ENCODE measurements at places on chromosomes 12 and 14.

GRCh38 chr14:32761381-32761968 is 177.2 kb upstream of the NPAS3 start:
- H3K4me1 ChIP-seq: no peaks in the 10 kb centered on the region
- DNase-seq: no peak
- H3K4me3 ChIP-seq: no peak overlapping the region
- H3K36me3 ChIP-seq: no peaks in the 10 kb centered on the region
- no peaks in the 10 kb centered on the region for H3K27me3 ChIP-seq

GRCh38 chr14:75198291-75198933 is 22.0 kb upstream of the TMED10 start:
- no peaks in the 10 kb centered on the region for H3K36me3 ChIP-seq
- H3K4me3 ChIP-seq: no peak overlapping the region
- H3K4me1 ChIP-seq: peaks cover 20% of the 10 kb centered on the region
- DNase-seq: peak; percentile 43
- peak overlapping the region; percentile 87 for H3K27ac ChIP-seq

DNA sequence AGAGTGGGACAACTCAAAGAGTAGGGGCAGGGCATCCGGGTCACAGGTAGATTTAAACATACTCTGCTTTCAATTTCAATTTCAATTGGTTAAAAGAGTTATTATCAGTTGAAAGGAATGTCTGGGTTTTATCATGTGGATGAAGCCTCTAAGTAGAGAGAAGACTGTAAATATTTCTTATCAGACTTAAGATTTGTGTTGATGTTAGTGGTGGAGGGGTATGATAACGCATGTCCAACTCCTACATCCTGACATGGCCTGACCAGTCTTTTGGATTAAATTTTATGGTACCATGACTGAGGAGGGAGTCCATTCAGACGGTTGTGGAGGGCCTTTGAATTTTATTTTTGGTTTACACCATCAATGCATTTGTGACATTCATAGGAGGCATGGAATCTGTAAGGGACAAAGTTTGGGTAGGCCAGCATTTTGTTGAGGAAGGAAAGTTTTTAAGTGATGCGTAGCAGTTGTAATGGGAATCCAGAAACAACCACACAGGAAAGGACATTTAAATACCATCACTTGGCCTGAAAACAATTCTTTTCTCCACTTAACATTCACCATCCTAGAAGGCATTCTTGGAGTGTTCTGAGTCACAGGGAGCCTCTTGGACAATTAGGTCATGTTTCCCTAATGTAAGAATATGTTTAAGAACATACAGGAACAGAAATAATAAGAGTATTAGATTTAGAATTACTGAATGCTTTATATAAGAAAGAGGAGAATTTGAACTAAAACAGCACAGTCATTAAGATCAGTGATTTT is 371.9 kb downstream of the ATP23 start:
- no peak overlapping the region for H3K27ac ChIP-seq
- no peaks in the 10 kb centered on the region for H3K36me3 ChIP-seq

DNA sequence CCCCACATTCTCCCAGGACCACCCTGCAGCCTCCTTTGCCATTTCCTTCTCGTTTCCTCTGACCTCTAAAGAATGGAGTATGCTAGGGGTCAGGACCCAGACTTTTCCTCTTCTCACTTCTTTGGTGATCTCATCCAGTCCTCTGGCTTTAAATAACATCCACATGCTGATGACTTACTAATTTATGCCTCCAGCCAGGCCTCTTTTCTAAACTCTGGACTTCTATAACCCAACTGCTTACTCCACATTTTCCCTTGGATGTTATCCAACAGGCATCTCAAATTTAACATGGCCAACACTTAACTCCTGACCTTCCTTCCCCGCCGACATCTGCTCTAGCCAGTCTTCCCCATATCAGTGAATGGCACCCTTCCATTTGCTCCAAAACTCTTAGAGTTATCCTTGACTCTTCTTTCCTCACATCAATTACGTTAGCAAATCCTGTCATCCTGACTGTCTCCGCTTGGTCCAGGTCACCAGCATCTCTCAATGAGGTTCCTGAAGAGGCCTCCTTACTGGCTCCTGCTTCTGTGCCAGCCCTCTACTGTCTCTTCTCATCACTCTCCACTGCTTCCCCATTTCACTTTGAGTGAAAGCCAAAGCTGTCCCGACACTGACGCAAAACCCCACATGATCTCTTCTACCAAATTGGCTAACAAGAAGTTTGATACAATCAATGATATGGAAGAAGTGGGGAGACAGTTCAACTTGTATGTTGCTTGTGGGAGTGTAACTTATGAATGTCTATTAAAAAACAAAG is 42.7 kb downstream of the TMBIM6 start:
- no peaks in the 10 kb centered on the region for H3K27me3 ChIP-seq
- H3K36me3 ChIP-seq: no peaks in the 10 kb centered on the region
- no peak overlapping the region for H3K4me3 ChIP-seq
- DNase-seq: no peak
- no peaks in the 10 kb centered on the region for H3K4me1 ChIP-seq

GRCh38 chr12:40716037-40716436 is 23.8 kb downstream of the CNTN1 start:
- no peak for DNase-seq
- no peaks in the 10 kb centered on the region for H3K36me3 ChIP-seq
- no peak overlapping the region for H3K27ac ChIP-seq
- H3K4me3 ChIP-seq: no peak overlapping the region
- no peaks in the 10 kb centered on the region for H3K4me1 ChIP-seq
- H3K27me3 ChIP-seq: no peaks in the 10 kb centered on the region

- no peaks in the 10 kb centered on the region for H3K36me3 ChIP-seq
- H3K4me3 ChIP-seq: no peak overlapping the region
- peak; percentile 64 for DNase-seq
- no peaks in the 10 kb centered on the region for H3K4me1 ChIP-seq
Measured at GRCh38 chr14:99755629-99756603, 37.3 kb upstream of the EML1 start.

- no peak for DNase-seq
- no peaks in the 10 kb centered on the region for H3K27me3 ChIP-seq
- H3K4me1 ChIP-seq: peaks cover 12% of the 10 kb centered on the region
- H3K4me3 ChIP-seq: no peak overlapping the region
Measured at GRCh38 chr12:11798006-11798708, 148.7 kb downstream of the ETV6 start.

GRCh38 chr12:43964033-43964432 is 128.2 kb downstream of the TMEM117 start:
- no peak for DNase-seq
- H3K36me3 ChIP-seq: no peaks in the 10 kb centered on the region
- H3K27me3 ChIP-seq: no peaks in the 10 kb centered on the region
- H3K4me3 ChIP-seq: no peak overlapping the region
- no peaks in the 10 kb centered on the region for H3K4me1 ChIP-seq
- H3K27ac ChIP-seq: no peak overlapping the region

DNA sequence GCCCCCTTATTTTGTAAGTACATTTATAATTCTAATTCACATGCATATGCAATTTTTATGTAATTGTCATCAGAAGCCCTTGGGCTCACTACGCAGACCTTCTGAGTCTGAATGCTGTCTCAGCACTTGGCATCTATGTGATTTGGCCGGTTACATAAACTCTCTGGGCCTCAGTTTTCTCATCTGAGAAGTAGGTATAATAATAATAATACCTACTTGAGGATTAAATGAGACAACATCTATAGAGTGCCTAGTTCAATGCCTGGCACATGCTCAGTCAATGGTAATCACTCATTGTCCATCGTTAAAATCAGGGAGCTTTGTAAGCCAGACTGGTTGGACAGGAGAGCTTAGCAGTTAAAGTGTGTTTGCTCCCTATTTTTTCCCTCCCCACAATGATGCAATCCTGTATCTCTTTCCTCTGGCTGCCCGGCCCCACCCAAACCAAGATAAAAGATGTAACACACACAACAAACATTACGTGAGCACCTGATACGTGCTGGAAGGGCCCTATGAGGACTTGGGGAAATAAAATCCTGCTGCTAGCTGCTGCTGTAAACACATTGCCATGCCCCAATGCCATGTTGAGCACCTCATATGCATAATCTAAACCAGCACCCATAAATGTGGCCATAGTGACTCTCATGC is 235.0 kb downstream of the CRADD start:
- no peak for DNase-seq
- no peaks in the 10 kb centered on the region for H3K36me3 ChIP-seq
- no peaks in the 10 kb centered on the region for H3K27me3 ChIP-seq
- H3K4me1 ChIP-seq: no peaks in the 10 kb centered on the region
- no peak overlapping the region for H3K4me3 ChIP-seq
- H3K27ac ChIP-seq: no peak overlapping the region

GRCh38 chr14:73231981-73232851 is 5.1 kb upstream of the PAPLN start:
- H3K36me3 ChIP-seq: no peaks in the 10 kb centered on the region
- H3K27ac ChIP-seq: no peak overlapping the region
- no peak overlapping the region for H3K4me3 ChIP-seq
- peaks cover 2% of the 10 kb centered on the region for H3K27me3 ChIP-seq
- no peak for DNase-seq

DNA sequence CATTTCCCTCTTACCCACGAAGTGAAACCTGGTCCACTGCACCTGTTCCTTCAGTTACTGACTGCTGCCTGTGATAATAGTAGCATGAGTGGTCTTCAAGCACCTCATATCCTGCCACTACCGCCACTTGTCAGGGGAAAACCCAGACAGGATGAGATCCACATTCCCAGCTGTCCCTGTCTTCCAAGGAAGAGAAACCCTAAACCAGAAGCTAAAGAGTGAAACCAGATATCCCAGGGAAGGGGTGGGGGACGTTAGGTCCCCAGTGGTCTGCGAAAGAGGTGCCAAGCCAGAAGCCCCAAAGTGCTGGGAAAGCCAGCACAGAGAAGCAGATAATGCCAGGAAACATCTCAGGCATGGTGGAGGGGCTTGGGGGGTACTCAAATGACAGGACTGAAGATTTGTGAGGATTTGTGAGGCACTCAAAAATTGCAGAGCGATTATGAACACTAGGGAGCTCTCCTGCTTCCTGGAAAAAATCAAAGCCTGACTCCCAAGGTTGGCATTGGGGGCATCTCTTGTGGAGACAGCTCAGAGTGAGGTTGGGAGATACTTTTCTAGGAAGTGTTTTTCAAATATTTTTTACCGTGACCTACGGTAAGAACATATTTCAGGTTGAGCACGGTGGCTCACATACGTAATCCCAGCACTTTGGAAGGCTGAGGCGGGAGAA is 77.9 kb downstream of the TMEM30B start:
- DNase-seq: no peak
- no peak overlapping the region for H3K27ac ChIP-seq
- no peaks in the 10 kb centered on the region for H3K36me3 ChIP-seq
